ENCODE measurements at places on chromosomes 13 and 19.

DNA sequence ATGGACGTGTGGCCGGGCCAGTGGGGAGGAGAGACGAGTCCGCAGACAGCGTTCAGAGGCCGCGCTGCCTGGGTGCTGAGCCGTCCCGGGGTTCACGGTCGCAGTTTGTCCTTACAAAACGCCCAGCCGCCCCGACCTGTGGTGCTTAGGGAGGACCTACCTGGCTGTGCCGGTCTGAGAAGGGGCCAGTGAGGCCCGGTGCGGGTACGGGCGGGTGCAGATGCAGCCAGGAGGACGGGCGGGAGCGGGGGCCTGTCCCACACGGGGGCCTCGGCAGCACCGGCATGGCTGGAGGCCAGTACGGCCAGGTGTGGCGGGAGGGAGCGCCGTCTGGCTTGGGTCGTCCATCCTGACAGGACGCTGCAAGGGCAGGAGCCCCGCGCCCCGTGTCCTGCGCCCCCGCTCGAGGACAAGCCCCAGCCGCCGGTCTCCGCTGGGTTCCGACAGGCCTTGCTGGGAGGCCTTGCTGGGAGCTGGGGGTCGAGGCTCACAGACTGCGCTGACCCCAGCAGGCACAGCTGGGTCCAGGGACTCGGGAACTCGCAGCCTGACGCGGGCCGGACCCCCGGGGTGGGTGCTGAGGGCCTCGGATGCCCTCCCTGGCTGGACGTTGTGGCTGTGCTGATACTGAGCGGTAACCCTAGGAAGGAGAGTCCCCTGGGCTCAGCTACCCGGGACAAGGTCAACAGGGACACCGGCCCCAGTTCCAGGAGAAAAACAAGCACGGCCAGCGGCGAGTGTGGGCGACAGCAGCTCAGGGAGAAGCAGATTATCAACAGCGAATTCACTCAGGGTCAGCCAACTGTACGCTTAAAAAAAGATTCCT lies 5.3 kb upstream of the PROZ start:
- peak; percentile 27 for DNase-seq
- H3K4me3 ChIP-seq: peak overlapping the region; percentile 69
- peak overlapping the region; percentile 14 for H3K27ac ChIP-seq
- peaks cover 4% of the 10 kb centered on the region for H3K36me3 ChIP-seq

DNA sequence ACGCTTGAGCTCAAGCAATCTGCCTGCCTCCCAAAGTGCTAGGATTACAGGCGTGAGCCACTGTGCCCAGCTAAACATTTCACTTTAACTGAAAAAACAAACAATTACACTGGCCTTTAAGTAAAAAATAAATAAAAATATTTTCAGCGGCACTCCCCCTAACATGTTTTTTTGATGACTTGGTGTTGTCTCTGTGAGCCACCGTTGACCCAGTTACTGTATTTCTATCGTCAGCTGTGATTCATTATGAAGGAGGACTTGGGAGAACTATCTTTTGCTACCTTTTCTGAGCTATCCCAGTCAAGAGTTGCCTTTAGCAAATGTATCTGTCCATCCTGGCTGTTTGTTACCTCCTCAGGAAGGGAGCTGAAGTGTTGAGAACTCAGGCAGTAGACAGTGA lies 18.5 kb upstream of the C19orf33 start:
- no peak overlapping the region for H3K4me3 ChIP-seq
- H3K27ac ChIP-seq: no peak overlapping the region
- H3K4me1 ChIP-seq: peaks cover 11% of the 10 kb centered on the region
- peaks cover 5% of the 10 kb centered on the region for H3K36me3 ChIP-seq

- no peak for DNase-seq
- no peak overlapping the region for H3K4me3 ChIP-seq
- H3K27me3 ChIP-seq: peaks cover 10% of the 10 kb centered on the region
Observed at GRCh38 chr13:59337070-59337469, 826.7 kb downstream of the DIAPH3 start.

DNA sequence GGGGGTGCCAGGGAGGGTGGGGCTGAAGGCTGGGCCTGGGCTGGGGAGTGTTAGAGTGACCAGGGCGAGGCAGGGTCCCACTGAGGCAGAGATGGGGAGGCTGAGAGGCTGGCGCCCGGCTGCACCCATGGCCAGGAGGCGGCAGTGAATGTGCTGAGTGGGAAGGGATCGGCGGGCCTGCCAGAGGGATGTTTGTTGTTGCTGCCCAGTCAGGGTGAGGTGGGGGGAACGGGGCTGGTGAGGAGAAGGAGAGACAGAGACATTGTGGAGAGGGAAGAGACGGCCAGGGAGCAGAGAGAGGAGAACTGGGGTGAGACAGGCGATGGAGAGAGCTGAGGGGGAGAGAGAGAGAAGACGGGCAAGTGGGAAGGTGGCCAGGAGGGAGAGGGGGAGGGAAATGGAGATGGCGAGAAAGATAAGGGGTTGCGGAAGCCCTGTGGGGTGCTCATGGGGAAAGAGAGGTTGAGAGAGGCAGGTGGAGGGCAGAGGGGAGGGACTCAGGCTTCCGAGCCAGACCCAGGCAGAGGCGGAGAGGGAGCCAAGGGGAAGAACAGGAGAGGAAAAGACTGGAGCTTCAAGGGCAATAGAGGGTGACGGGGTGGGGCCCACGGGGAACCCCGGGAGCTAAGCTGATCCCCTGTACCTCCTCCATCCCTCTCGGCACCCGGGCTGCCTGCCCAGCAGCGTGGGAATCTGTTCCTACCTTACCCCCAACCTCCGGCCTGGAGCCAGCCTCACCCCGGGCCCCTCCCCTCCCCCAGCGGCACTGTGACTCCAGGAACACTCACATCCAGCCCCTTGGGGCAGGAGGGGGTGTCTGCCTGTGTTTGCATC lies 690 bp upstream of the B3GNT8 start:
- H3K4me1 ChIP-seq: peaks cover 21% of the 10 kb centered on the region
- DNase-seq: peak; percentile 56
- peak overlapping the region; percentile 85 for H3K27ac ChIP-seq
- peak overlapping the region; percentile 67 for H3K4me3 ChIP-seq

- H3K36me3 ChIP-seq: peaks cover 30% of the 10 kb centered on the region
- H3K4me1 ChIP-seq: peaks cover 57% of the 10 kb centered on the region
Observed at GRCh38 chr13:73715911-73716510, 418.2 kb downstream of the KLF12 start.

- H3K27me3 ChIP-seq: peaks cover 12% of the 10 kb centered on the region
- H3K36me3 ChIP-seq: no peaks in the 10 kb centered on the region
- no peak overlapping the region for H3K4me3 ChIP-seq
- H3K27ac ChIP-seq: no peak overlapping the region
- no peaks in the 10 kb centered on the region for H3K4me1 ChIP-seq
Observed at GRCh38 chr13:44218501-44219240, 155.0 kb upstream of the SERP2 start.

DNA sequence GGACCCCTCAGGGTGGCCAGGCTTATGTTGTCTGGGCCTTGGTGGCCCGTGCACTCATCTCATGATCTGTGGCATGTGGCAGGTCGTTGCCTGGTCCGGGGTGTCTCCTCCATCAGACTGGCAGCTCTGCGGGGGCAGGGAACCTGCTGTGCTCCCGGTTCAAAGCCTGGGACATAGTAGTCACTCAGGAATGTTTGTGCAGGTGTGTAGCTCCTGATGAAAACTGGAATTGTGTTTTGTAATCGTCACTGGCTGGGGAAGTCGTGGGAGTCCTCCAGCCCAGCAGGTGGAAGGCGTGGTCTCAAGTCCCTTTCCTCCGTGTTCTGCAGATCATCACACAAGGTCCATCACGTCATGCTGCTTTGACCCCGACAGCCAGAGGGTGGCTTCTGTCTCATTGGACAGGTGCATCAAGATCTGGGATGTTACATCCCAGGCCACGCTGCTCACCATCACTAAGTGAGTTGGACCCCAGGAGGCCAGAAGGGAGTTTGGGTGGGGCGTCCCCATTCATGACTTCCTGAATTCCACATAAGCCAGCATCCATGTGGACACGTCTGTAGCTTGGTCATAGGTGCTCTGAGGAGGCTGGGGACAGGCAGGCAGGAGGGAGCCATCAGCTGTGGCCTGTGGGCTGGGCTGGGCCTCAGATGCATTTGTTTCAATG lies 19.1 kb downstream of the WDR88 start:
- no peak overlapping the region for H3K27ac ChIP-seq
- H3K27me3 ChIP-seq: no peaks in the 10 kb centered on the region
- H3K4me3 ChIP-seq: no peak overlapping the region

DNA sequence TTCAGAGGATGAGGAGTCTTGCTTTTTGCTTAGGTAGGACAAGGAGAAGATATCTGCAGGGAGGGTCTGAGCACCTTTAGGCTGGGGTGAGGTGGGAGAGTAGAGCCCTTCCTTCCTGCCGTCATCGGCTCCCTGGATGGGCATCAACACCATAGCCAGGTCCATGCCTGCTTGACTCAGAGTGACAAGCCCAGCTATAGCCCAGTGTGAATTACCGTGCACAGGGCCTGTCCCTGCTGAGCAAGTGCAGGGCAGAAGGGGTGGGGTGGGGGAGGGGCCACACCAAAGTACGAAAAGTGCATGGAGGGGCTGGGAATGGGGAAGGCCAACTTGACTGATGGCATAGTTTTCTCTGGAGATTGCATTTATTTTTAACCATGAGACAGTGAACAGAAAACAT lies 30.3 kb upstream of the RNF113B start:
- no peak for DNase-seq
- no peak overlapping the region for H3K27ac ChIP-seq
- peaks cover 3% of the 10 kb centered on the region for H3K27me3 ChIP-seq
- no peak overlapping the region for H3K4me3 ChIP-seq
- H3K4me1 ChIP-seq: no peaks in the 10 kb centered on the region
- no peaks in the 10 kb centered on the region for H3K36me3 ChIP-seq

DNA sequence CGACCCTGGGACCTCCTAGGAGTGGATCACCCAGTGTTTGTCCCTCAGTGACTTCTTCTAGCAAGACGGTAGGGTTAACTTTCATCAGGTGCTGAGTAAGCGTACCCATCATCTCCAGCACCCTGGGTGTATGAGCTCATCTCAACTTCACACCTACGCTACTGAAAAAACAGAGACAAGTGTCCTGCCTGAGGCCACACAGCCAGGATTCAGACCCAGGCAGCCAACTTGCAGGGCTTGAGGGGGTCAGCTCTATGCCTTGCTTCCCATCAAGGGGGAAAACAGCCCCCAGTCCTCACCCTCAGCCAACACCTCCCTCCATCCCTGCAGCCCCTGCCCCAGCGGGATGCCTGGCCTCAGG lies 4.6 kb downstream of the TLE2 start:
- H3K27me3 ChIP-seq: peaks cover 11% of the 10 kb centered on the region
- H3K27ac ChIP-seq: no peak overlapping the region
- H3K4me3 ChIP-seq: peak overlapping the region; percentile 18
- DNase-seq: peak; percentile 54
- H3K4me1 ChIP-seq: peaks cover 25% of the 10 kb centered on the region

GRCh38 chr13:30863231-30863630 lies 42.8 kb upstream of the MEDAG start:
- H3K36me3 ChIP-seq: no peaks in the 10 kb centered on the region
- no peak overlapping the region for H3K4me3 ChIP-seq
- no peak overlapping the region for H3K27ac ChIP-seq
- H3K27me3 ChIP-seq: peaks cover 7% of the 10 kb centered on the region
- H3K4me1 ChIP-seq: peaks cover 7% of the 10 kb centered on the region

- peak; percentile 56 for DNase-seq
- no peaks in the 10 kb centered on the region for H3K27me3 ChIP-seq
- H3K36me3 ChIP-seq: peaks cover 18% of the 10 kb centered on the region
- peak overlapping the region; percentile 84 for H3K27ac ChIP-seq
- H3K4me1 ChIP-seq: peaks cover 32% of the 10 kb centered on the region
- no peak overlapping the region for H3K4me3 ChIP-seq
Observed at GRCh38 chr19:34232566-34233481, 21.5 kb upstream of the GARRE1 start.

DNA sequence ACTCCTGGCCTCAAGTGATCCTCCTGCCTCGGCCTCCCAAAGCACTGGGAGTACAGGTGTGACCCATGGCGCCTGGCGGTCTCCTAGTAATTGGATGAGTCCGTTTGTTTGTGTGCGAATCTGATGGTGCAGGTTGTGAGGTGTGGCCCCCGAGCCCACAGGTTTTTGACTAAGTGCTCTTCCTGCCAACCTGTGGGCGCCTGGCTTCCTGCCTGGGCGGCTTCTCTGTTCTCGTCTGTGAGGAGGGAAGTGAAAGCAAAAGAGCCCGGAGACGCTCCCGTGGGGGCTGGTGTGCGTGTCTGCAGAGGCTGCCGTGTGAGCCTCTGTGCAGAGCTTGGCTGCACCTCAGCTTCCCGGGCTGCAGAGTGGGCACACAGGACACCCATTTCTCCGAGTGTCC lies 10.0 kb downstream of the ARHGAP45 start:
- DNase-seq: peak; percentile 96
- H3K4me3 ChIP-seq: peak overlapping the region; percentile 68
- H3K4me1 ChIP-seq: peaks cover 68% of the 10 kb centered on the region

GRCh38 chr19:8387688-8388611 lies 2.2 kb upstream of the RAB11B start:
- DNase-seq: no peak
- H3K27ac ChIP-seq: no peak overlapping the region
- peaks cover 20% of the 10 kb centered on the region for H3K4me1 ChIP-seq
- no peaks in the 10 kb centered on the region for H3K27me3 ChIP-seq

- H3K27me3 ChIP-seq: no peaks in the 10 kb centered on the region
- no peak for DNase-seq
- peaks cover 15% of the 10 kb centered on the region for H3K4me1 ChIP-seq
- peaks cover 25% of the 10 kb centered on the region for H3K36me3 ChIP-seq
- peak overlapping the region; percentile 49 for H3K27ac ChIP-seq
Observed at GRCh38 chr19:10815969-10816644, 19.9 kb downstream of the TMED1 start.

DNA sequence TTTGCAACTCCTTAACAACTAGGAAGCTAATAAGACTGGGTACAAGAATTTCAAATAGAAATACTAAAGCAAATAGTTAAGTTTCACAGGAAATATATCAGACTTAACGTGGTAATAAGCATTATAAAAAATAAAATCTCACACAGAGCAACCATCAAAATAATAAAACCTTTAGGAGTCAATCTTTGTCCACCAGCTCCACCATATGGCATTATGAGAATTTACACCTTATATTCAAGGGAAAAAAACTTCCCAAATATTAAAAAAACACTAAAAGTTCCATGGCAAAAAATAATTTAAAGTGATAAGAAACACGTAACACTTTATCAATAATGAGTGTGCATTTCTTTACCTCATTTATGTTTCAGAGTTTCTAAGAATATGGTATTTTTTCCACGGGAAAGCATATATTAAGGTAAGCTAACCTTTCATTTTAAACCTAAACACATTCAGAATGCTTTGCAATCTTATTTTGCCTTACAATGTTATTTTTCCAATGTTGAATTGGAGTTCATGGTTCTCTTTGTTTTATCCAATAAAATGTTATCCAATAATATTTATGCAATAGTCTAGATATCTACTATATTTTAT lies 423.2 kb upstream of the SGCG start:
- no peak for DNase-seq
- H3K36me3 ChIP-seq: no peaks in the 10 kb centered on the region
- H3K27ac ChIP-seq: no peak overlapping the region

GRCh38 chr19:413756-414420 lies 4.9 kb upstream of the C2CD4C start:
- H3K36me3 ChIP-seq: no peaks in the 10 kb centered on the region
- no peak overlapping the region for H3K27ac ChIP-seq
- peaks cover 9% of the 10 kb centered on the region for H3K27me3 ChIP-seq
- peaks cover 6% of the 10 kb centered on the region for H3K4me1 ChIP-seq

All from activated CD4-positive, alpha-beta memory T cell treated with anti-CD3 and anti-CD28 coated beads for 36 hours (primary cell).